ENCODE measurements at places on chromosomes 4 and X.

DNA sequence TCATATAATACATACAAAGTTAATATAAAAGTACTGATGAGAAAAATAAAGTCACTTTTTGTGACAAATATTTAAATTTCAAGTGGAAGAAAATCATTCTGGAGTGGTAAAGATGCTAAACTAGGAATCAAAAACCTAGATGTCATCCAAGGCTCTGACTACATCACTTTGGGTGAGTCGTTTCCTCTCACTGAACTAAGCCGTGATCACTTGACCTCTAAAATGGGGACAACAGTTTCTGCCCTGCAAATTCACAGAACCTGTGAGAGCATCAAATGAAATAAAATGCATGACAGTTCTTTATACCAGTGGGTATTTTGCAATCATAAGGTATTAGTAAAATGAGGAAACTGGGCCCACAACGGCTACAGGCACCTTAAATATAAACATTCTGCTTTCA is 63.8 kb downstream of the PRDM5 start:
- DNase-seq: no peak

DNA sequence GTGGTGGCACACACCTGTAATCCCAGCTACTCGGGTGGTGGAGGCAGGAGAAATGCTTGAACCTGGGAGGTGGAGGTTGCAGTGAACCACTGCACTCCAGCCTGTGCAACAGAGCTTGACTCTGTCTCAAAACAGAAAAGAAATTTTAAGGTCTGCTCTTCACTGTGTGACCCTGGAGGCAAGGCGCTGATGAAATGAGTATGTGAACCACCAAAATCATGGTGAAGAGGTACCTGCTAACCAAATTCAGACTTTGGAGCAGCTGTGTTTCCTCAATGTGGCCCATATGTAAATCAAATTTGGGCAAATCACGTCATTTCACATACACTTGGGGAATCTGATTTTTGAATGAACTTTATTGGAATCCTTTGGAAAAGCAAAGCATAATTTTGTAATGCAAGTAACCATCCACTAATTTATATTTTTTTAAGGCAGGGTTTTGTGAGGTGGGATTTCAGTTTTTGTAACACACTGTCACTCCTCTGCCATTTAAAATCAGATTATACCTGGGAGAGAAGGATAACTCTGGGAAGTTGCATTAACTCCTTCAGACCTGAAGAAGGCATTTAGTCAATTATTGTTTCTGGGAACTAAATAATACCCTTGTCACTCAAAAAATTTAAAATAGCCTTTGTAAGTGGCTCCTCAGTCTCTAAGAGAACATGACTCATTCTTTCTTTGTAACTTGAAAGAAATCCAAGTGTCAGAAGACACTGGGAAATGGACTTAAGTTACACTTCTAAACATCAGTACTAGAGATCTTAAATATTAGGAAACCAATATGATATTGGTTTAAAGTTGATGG is 24.0 kb downstream of the DOCK11 start:
- DNase-seq: no peak

- peak; percentile 47 for DNase-seq
Observed at GRCh38 chrX:66030505-66031317, 9.2 kb downstream of the VSIG4 start.

DNA sequence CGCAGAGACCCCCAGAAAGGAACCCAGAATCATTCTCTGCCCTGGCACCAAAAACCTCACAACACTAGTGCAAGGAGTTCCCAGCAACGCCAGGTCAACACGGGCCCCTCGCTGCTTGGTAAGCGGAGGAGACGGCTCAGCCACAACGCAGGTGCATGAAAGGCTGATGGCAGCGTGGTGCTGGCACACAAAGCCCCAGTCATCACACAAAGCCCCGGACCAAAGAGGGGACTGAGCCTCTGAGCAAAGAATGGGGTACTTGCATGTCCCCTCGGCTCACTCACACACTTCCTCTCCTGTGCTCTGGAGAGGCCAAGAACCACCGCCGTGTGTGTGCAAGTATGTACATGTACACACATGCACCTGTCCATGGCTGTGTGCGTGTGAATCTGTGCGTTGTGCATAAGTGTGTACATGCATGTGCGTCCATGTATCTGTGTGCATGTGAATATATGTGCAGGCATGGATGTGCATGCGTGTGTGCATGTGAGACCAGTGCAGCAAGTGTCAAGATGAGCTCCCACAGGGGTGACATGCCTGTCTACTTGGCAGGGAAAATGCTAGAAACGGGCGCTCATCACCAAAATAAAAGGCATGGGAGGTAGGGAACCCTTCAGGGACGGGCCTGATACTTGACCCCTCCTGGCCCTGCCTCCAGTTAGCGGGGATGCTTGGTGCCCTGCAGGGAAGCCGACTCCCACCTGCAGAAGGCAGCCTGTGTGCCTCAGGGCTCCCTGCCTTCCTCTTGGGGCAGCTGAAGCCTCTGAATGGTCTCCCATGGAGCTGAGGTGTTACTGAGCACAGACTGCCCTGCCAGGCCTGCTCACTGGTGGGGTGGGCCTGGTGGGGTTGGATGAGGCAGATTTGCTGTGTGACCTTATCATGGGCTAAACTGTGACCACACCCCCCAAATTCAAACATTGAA is 60.4 kb downstream of the ZFYVE28 start:
- DNase-seq: no peak

DNA sequence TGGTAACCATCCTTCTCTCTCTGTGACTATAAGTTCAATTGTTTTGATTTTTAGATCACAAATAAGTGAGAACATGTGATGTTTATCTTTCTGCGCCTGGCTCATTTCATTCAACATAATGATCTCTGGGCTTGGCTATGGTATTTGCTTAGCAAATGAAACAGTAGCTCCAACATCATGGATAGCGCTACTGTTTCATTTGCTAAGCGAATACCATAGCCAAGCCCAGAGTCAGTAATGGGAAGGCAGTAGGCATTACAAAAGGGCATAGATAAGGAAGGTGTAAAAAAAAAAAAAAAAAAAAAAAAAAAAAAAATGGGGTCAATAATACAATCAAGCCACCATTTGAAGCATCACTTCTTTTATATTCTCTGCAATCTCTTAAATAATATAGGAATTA is 469.0 kb upstream of the ATOH1 start:
- DNase-seq: no peak

DNA sequence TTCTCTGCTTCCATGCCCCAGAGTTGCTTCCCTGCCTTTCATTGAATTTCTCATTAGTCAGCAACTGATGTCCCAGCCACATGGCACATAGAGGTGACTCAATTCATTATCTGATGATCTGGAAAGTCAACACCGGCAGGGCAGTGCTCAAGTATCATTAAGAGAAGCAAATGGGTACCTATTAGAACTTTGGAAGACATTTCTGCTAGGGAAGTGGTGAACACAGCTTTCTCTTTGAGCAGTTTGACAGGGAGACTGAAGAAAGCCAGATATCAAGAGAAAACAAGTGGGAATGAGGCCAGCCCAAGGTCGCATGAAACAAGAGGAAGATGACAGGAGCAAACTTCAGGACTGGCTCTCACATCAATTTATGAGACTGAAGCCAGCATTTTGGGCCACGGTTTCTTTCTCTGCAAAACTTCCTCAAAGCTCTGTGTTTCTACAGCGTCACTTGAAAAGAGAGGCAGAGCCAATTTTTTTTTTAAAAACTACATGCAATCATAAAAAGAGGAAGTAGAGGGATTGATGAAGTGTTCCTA is 108.3 kb upstream of the RPS6KA3 start:
- DNase-seq: no peak

GRCh38 chr4:42344749-42345148 is 52.5 kb upstream of the SHISA3 start:
- no peak for DNase-seq

DNA sequence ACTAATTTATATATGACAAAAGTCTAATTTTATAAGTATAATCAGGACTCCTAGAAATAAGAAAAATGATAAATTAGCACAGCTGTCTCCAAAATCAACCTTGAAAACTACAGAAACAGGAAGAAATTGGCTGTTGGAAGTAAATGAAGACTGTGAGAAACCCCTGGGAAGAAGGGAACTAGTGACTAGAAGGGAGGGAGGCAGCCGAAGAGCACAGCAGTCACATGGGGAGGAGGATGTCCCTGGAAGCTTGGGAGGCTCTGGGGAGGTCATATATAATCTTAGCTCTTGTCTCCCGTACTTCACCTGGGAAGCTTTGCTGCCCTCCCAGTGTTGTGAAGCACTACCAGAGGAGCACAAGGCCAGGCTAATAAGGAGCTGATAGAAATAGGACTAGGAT is 8.9 kb upstream of the TMA16 start:
- no peak for DNase-seq

DNA sequence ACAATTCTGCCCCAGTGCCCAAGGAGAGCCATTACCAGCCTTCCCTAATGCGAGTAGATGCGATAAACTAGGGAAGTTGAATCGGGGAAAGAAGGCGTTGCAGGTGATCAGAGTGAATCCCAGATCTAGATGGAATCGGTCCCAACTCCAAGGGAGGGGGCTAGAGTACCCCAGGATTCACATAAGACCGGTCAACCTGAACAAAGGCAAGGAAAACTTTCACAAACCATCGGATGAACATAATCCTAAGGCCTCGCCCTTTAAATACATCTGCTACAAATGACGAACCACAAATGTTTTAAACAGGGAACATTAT is 11.2 kb upstream of the ZCCHC13 start:
- no peak for DNase-seq

DNA sequence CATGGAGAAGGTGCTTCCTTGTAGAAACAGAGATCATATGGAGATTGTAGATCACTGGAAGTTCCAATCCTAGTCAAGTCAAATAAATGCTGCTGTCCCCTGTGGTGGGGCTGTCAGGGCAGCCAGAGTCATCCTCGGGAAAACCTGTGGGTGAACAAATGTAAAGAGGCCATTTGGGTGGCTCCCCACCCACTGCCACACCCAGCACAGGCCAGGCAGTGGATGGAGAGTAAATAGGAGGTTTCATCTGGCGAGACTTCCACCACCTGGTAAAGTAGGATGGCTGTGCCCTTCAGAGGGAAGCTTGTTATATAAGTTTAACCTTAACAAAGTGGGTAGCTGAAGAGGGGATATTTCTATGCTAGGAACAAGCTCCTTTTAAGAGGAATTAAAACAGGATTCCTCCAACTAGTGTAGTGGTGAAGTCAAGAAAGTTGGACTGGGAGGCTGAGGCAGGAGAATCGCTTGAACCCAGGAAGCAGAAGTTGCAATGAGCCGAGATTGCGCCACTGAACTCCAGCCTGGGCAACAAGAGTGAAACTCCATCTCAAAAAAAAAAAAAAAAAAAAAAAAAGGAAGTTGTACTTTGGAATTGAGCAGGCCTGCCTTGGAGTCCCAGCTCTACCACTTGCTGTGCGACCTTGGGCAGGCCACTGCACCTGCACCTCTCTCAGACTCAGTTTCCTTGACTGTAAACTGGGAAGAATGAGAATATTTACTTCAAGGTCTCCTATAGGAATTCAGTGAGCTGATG is 273.7 kb downstream of the PTTG2 start:
- DNase-seq: no peak

GRCh38 chr4:39227906-39228305 is 45.6 kb downstream of the WDR19 start:
- no peak for DNase-seq

GRCh38 chr4:117512414-117512813 is 427.0 kb upstream of the TRAM1L1 start:
- DNase-seq: no peak

DNA sequence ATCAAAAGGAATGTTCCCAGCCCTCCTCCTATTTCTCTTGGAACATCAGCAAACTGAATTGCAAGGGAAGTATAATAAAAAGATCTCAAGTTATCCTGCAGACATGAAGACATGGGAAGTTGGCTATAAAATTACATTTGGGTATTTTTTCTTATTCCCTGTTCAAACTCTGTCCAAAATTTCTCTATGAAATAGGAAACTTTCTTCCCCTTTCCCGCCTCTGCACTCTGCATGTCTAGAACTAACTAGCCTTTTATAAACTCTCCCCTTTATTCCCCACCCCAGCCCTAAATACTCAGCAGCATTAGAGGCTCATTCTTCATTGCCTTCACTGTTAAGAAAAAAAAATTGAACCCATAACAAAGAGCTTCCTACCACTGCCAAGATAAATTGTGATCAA is 126.7 kb upstream of the EDNRA start:
- no peak for DNase-seq

- DNase-seq: no peak
Observed at GRCh38 chr4:86950831-86951525, 16.2 kb downstream of the AFF1 start.

- DNase-seq: no peak
Observed at GRCh38 chrX:47743504-47743903, 84.5 kb upstream of the UXT start.

- DNase-seq: no peak
Observed at GRCh38 chr4:183801457-183802165, 103.5 kb upstream of the STOX2 start.

GRCh38 chr4:87074121-87074488 is 139.3 kb downstream of the AFF1 start:
- no peak for DNase-seq

DNA sequence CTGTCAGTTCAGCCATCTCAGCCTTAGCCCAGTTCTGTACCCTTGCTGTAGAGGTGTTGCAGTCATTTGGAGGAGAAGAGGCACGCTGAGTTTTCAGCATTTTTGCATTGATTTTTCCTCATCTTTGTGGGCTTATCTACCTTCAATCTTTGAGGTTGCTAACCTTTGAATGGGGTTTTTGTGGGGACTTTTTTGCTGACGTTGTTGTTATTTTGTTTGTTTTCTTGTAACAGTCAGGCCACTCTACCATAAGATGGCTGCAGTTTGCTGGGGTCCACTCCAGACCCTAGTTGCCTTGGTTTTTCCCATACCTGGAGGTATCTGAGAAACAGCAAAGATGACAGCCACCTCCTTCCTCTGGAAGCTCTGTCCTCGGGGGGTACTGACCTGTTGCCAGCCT is 22.8 kb upstream of the TMEM271 start:
- DNase-seq: no peak

DNA sequence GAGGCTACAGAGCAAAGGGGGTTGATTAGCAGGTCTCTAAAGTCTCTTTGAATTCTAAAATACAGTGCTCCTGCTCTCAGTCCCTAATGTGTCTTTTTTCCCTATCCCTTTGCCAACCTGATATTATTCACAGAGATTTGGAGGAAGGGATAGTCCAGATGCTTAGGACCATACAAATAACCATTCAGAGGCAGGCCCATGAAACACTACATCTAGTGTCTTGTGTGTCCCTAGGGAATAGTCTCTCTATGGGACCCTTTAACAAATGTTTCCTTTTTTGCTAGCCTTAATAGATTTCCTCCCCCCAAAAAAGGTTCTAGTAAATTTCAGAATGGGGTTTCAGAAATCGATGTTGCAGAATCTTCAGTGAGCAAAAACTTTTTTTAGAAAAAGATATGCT is 1.7 kb downstream of the NR0B1 start:
- no peak for DNase-seq

GRCh38 chr4:107736924-107737448 is 17.0 kb upstream of the PAPSS1 start:
- DNase-seq: peak; percentile 62

GRCh38 chr4:109801895-109802319 is at the start of gene CFI:
TSS of gene CFI (minus strand) at chr4:109801999. CDS start at chr4:109801971, 28 bp downstream.
- DNase-seq: no peak

DNA sequence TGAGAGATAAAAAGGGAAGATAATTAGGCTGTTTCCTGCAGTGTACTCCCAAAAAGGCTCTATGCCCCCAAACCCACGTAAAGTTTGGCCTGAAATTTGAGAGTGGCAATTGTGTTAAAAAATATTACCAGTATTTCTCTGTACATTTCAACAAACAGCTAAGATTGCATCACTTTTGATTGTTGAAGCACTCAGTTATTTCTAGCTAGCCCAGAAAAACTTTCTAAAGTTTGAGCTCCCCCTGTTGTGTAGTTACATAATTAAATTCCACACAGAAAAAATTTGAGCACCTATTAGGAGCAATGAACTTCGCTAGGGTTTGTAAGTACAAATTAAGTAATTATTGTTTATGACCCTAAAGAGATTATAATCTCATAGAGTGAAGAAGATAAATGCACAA is 109.4 kb downstream of the DLG3 start:
- peak; percentile 1 for DNase-seq
